T-helper 1 cell (primary cell): ENCODE measurements at places on chromosomes 13 and 19.

DNA sequence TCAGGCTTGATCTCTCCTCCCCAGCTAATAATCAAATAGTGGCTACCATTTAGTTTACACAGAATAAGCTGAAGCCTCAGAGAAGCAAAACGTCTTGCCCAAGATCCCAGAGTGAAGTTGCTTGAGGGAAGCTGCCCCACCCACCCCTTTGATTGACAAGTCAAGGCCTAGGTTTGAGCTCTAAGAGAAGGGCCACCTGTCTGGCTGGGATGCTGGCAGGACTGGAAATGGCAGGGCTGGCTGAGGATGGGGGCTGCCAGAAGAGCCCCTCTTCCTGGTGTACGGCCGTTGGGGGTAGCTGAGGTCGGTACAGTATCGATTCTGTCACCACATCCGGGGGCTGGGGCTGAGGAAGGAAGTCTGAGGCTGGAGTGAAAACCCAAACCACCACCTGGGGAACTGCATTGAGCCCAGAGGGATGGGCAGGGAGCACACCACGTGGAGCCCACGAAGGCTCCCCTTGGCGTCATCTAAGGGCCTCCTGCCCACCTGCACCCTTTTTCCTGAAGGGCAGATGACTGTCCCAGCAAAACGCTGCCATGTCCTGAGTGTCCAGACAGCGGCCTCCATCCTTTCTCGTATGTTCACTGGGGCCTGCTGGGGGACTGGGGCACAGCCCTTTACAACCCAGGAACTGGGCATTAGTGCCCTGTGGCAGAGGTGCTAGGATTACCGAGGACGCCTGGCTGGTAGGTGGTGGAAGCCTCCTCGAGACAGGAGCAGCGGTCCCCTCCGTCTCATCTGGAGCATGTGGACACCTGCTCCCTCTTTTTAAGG is 1.4 kb upstream of the PRKD2 start:
- peak; percentile 56 for DNase-seq

DNA sequence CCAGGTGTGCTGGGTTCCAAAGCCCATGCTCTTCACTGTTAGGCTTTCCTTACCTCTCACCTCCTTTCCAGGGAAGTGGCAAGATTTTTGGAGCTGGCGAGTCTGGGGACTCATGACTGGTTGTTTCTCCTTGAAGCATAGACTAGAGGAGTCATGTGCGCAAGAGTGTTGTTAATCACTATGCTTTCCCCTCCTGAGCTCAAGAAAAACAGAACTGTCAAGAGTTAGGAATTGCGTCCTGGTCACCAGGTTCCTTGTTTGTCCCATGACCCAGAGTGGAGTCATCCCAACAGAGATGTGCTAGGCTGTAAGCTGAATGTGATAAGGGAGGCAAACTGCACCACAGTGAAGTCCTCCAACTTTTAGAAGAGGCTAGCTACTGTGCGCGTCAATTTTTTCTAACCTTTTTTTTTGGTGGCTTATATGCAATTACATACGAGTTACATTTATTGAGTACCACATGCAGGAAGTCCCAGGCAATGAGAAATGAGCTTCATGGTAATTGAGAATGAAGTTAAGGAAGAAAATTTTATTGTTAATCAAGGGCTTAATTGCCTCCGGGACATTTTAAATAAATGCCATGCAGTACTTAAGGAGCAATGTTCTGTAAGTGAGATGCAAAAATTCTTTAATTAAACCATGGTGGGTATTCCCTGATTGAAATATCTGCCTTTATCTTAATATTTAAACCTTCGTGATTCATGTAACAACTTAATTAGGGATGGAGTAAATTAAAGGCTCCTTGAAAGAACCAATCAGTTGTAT is 233.9 kb downstream of the ZIC5 start:
- DNase-seq, result no peak

DNA sequence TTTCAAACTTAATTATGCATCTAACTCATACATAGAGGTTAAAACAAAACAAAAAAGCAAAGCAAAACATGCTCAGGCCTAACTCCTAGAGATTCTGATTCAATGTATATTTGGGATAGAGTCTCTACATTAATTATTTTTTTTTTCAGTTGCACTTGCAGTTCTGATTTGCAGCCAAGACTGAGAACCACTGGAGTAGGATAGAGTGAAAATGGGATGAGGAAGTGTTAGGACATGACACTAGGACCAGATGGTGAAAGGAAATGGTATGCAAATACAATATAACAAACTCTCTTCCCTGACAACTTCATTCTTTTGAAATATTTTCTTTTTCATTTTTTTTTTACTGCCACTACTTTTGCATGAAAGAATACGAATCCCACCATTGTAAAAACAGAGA is 1.8 kb downstream of the CCDC122 start:
- no peak for DNase-seq

GRCh38 chr13:23820530-23820929 is 68.7 kb downstream of the MIPEP start:
- DNase-seq, result no peak

DNA sequence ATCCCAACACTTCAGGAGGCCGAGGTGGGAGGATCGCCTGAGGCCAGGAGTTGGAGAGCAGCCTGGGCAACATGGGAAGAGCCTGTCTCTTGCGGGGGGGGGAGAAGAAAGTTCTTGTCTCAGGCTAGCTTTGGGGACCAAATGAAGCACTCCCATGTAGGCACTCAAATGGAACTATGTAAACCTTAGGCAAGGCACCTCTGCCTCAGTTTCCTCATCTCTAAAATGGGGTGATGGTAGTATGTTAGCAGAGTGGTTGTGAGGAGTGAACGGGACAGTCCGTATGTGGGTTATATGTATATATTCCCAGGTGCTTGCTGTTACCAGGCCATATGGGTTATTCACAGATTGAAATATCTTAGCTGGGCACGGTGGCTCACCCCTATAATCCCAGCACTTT is 6.5 kb upstream of the DLL3 start:
- no peak for DNase-seq

DNA sequence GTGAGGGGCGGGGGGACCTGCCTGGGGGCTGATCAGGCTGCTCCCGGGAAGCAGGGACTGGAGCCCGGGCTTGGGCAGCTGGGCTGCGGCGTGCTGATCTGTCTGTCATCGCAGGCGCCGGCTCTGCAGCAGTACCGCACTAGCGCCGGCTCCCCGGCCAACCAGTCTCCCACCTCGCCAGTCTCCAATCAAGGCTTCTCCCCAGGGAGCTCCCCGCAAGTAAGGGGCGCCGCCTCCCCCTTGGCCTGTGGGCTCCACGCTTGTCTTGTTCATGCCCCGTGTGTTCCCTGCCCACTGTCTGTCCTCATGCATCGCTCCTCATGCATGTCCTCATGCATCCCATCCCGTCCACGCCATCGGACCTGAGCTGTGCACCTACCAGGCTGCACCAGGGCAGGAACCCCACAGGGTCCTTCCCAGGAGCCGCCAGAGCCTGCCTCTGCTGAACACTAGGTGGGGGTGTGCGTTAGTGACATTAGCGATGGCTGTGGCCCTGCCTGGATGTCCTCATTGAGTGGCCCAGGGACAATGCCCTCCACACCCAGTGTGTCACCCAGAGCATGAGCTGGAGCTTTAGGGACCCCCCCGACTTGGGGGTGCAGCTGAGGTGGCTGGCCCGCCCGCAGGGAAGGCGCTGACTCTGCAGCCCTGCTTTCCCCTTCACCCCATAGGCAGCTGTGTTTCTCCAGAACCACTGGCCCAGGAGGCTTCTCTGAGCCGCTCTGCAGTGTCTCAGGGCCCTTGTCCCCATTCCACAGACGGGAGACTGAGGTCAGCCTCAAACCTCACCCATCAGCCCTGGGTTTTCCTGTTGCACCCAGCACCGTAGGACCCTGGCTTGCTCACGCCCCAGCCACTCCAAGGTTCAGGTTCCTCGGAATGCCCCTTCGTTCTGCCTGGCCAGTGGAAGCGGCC is 19.5 kb downstream of the COMP start:
- no peak for DNase-seq

DNA sequence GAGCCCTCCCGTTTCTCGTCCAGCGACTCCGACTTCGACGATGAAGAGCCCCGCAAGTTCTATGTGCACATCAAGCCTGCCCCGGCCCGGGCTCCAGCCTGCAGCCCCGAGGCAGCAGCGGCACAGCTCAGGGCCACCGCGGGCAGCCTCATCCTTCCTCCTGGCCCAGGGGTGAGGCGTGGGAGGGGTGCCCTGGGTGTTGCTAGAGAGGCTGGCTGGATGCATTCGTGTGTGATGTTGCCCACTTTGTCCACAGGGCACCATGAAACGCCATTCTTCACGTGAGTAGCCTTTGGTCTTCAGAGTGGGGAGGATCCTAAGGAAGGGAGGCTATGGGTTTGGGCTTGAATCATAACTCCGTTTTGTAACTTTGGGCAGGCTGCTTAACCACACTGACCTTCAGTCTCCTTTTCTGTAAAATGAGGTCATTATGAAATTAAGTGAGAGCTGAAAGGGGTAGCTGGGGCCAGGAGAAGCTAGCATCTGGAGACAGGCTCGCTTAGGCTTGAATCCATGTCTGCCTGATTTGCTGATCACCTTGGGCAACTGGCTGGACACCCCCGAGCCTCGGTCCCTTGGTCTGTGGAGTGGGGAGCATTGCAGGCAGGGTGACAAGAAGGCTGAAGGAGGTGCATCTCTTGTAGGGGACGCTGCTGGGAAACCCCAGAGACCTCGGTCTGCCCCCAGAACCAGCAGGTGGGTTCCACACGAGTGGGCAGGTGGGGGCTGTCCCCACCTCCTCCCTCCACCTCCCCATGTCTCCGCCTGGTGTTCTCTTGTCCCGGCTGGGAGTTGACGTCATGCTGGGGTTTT is 18.7 kb upstream of the B3GNT3 start:
- no peak for DNase-seq

- peak; percentile 30 for DNase-seq
Observed at GRCh38 chr13:30463787-30464495, 1.8 kb downstream of the HMGB1 start.

- no peak for DNase-seq
Observed at GRCh38 chr13:74389056-74389455, 254.9 kb upstream of the KLF12 start.
